ENCODE measurements at places on chromosomes 11 and 22.

- DNase-seq: no peak
Measured at GRCh38 chr22:37764622-37765021, 43.1 kb upstream of the GCAT start.

GRCh38 chr22:45650721-45651120 is 20.9 kb upstream of the ATXN10 start:
- no peak for DNase-seq

DNA sequence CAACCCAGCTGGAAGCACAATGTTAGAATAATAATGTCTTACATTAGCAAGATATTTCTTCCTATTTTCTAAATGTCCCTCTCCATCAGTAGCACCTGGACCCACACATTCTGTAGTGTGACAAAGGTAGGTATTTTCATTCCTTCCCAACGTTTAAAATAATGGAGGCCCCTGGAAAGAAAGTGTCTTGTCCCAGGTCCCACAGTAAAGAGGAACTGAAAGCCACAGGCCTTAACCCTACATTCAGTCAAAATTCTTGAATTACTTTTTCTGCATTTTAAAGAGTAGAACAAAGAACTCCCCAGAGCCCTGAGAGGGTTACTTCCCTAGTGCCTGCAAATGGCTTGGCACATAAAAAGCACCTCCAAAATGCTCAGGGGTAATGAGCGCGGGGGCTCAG is 26.3 kb downstream of the OPCML start:
- DNase-seq: no peak

GRCh38 chr11:74695705-74696280 is 35.4 kb downstream of the CHRDL2 start:
- no peak for DNase-seq

- no peak for DNase-seq
Measured at GRCh38 chr11:78542007-78542406, 32.7 kb downstream of the NARS2 start.

DNA sequence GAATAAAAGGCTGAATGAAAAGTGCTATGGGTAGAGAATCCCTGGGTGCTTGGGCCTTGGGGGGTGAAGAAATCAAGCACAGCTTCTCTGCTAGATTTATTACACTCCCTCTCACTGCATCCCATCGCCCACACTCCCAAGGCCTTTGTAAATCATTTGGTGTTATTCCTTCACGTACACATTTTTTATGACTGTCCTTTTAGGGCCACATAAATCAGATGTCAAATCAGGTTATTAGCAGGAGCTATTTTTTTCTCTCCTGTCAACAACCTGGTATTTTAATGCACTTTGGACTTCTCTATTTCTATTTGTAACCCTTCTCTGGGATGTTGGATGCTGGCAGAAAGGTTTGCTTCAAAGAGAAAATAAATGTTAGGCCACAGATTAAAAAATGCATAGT is 408.8 kb downstream of the INSC start:
- no peak for DNase-seq

DNA sequence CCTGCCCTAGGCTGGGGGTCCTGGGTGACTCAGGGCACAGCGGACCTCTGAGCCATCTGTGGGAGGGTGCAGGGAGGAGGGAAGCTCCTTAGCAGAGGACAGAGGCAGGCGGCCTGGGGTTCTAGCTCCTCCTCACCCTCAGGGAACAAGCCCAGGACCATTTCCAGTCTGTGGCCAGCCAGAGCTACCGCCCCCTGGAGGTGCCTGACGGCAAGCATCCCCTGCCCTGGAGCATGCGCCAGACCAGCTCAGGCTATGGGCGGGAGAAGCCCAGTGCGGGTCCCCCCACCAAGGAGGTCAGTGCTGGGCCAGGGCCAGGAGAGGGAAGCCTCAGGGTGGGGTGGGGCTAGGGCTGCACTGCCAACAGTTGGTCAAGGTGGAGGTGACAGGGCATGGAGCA is 26.0 kb upstream of the LRRC10B start:
- DNase-seq: no peak

- DNase-seq: no peak
Measured at GRCh38 chr11:24514219-24514594, 17.4 kb downstream of the LUZP2 start.

GRCh38 chr22:48037618-48038017 is 1275.2 kb downstream of the TBC1D22A start:
- no peak for DNase-seq

- DNase-seq: peak; percentile 33
Measured at GRCh38 chr11:28763151-28763550, 655.0 kb downstream of the METTL15 start.

- no peak for DNase-seq
Measured at GRCh38 chr11:14703731-14704130, 60.1 kb downstream of the PDE3B start.

DNA sequence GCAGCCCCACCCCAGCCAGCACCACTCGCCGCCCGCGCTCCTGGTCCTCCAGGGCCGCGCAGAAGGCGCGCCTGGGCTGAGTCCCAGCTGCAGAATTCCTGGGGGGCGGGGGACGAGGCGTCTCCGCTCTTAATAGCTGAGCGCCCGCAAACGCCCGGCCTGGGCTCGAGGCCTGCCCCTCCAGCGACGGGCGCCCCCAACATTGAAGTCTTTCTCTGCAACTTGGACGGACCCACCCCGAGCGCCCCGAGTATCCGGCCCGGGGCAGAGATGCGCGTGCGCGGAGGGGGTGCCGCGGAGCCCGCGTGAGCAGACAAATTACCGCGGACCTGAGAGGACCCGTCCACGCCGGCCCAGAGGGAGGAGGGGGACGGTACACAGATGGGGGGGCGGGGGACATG is 6.7 kb upstream of the SYT7 start:
- DNase-seq: peak; percentile 34

DNA sequence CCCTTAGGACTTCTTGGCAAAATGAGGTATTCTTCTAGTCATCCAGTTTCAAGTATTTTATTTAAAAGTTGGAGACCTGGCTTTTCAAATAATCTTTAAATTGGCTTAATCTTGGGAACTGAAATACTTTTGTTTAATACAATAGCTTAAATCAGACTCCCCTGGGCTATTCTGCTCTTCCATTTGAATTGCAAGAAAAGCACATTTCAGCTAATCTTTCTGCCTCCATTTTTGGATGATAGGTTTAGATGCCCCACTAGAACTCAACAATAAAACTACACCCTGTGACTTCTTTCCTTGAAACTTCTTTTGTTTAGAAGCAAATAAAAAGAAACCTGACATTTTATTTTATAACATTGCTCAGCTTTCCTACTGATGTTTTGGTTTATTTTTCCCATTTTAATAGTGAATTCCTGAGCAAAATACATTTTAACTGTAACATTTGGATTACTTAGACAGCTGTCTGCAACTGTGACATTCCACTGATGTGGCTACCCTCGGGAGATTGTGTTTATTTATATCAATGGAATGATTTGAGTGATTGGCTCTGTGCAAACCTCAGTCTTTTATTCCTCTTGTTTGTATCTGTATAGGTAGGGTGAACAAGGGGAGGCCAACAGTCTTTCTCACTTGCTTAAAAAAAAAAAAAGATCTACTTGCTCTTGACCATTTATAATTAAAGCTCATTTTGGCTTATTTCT is 1045.8 kb upstream of the CNTN5 start:
- DNase-seq: no peak

GRCh38 chr11:132035766-132036165 is 665.4 kb downstream of the NTM start:
- no peak for DNase-seq
